Nephron progenitor cell (in vitro differentiated cells): ENCODE measurements at places on chromosomes 6 and 20.

DNA sequence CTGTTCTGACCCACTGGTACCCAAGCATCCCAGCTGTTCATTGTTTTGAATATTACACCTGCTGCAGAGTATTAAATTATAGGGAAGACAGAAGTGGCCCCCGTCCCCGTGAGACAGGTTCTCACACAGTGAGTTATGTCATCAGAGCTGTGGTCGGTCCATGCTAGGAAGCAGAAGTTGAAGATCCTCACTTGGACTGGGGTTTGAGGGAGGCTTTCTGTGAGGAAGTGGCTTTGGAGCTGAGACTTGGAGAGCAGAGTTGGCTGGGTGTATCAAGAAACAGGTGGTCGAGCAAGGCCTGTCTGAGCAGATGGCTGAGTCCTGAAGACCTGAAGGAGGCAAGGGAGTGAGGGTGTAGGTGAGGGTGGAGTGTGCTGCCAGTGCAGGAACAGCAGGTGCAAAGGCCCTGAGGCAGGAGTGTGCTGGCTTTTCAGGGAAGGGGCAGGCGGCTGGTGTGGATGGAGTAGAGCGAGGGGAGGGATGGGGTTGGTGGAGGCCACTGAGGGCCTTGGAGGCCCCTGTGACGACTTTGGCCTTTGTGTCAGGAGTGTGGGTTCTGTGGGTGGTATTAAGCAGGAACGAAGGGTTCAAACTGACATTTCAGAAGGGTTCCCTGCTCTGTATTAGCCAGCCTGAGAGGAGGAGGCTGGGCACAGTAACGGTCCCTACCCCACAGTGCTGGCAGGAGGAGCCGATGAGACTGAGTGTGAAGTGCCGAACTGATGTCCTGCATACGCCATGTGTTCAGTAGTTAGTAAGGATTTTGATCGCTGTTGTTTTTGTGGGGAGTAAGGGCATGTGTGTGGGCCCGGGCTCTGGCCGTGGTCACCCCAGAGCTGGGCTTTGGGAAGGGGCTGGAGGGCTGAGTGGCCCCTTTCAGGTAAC lies 11.8 kb downstream of the SRC start:
- DNase-seq, result no peak

DNA sequence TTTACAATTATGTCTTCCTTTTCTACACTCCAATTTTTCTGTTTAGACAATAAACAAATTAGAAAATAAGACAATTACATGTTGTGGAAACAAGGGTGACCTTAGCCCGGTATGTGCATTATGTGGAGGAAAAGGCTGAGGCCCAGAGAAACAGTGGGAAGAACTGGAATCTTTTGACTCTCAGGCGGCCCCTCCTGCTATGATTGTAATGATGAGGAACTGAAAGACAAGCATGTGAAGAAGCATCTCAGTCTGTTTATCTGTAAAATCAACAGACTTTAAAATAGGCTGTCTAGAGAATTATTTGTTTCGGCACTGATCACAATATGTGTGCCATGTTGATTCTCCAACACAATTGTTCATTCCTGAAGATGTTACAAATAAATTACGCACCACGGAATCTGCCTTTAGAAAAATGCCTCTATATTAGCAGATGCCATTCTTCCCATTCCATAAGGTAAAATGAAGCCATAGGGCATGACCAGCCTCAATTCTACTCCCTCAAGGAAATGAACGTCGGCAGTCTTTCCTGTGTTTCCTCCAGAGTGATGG lies 1201.6 kb upstream of the CITED2 start:
- DNase-seq, result no peak

DNA sequence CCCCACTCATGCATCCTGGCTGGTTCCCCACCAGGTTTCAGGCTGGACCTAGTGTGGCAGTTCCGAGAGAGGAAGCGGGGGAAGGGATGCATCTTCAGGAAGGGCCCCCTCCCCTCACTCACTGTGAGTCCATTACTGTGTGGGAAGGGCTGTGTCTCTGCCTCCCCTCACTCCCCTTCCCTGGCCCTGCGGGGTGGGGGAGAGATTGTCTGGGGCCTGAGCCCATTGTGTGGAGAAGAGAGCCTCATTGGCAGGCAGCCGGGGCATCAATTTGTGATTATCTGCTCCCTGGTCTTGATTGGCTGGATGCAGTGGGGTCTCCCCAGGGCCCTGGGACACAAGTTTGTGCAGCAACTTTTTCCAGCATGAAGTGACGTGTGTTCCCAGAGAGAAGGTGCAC lies 4.1 kb upstream of the MYT1 start:
- DNase-seq, result no peak

DNA sequence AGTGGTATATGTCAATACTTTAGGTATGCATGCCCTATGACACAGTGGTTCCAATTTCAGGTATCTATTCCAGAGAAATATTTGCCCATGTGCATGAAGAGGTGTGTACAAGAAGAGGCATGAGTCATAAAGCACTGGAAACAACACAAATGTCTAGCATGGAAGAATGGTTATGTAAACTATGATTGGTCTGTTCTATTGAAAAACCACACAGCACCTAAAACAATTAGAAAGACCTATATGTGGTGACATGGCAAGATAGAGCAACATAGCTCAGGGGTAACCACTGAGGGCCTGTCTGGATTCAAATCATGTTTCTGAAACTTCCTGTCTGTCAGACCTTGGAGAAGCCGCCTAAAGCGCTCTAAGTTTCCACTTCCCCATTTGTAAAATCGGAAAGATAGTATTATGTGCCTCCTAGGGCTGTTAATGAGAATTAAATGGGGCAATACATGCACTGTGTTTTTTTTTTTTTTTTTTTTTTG lies 76.0 kb upstream of the SHLD1 start:
- DNase-seq, result no peak

DNA sequence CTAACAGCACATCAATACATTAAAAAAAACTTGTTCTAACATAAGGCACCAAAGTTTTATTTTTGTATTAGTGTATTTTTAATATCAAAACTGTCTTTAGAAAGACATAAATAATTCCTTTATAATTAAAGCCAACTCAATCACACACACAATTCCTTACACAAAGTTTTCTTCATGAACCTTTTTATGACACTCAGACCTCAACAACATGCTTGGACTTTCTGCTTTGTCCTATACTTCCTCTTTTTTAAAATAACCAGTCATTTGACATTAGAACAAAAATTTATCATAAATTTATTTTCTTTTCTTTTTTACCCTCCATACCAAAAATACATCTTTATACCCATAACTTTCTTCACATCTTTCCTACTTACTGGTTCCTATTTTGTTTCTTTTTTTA lies 292.0 kb upstream of the ARID1B start:
- no peak for DNase-seq
